ENCODE measurements at places on chromosomes 5 and 9.

GRCh38 chr9:29126783-29127182 lies 1553.5 kb upstream of the C9orf72 start:
- DNase-seq, result no peak

- no peak for DNase-seq
These were observed 503.3 kb downstream of the PRR16 start for GRCh38 chr5:120967366-120967765.

DNA sequence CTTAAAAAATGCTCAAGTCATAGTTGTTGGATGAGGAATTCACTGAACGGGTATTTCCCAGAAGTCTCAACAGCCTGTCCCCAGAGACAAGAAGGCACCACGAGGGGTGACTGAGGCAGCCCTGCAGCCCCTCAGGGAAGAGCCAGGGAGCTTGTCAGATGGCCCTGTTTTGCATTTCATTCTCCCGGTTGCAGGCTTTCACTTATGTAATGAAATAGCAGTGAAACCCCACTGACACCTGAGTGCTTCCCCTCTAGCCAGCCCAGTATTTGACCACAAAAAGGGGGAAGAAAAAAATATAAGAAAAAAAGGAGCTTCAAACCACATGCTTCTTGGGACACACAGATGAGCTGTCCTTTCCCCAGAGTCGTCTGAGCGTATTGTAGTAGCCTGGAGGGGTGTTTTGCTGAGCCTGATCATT lies 75.3 kb upstream of the IL12B start:
- DNase-seq, result no peak

GRCh38 chr9:71352837-71353236 lies 231.4 kb upstream of the TRPM3 start:
- DNase-seq, result no peak

GRCh38 chr9:79184831-79185230 lies 386.9 kb upstream of the TLE4 start:
- DNase-seq, result peak; percentile 86

- DNase-seq, result no peak
These were observed 18.7 kb downstream of the NOTCH1 start for GRCh38 chr9:136527131-136527530.

- DNase-seq, result peak; percentile 35
These were observed 27.3 kb downstream of the SLC31A2 start for GRCh38 chr9:113178087-113178486.

DNA sequence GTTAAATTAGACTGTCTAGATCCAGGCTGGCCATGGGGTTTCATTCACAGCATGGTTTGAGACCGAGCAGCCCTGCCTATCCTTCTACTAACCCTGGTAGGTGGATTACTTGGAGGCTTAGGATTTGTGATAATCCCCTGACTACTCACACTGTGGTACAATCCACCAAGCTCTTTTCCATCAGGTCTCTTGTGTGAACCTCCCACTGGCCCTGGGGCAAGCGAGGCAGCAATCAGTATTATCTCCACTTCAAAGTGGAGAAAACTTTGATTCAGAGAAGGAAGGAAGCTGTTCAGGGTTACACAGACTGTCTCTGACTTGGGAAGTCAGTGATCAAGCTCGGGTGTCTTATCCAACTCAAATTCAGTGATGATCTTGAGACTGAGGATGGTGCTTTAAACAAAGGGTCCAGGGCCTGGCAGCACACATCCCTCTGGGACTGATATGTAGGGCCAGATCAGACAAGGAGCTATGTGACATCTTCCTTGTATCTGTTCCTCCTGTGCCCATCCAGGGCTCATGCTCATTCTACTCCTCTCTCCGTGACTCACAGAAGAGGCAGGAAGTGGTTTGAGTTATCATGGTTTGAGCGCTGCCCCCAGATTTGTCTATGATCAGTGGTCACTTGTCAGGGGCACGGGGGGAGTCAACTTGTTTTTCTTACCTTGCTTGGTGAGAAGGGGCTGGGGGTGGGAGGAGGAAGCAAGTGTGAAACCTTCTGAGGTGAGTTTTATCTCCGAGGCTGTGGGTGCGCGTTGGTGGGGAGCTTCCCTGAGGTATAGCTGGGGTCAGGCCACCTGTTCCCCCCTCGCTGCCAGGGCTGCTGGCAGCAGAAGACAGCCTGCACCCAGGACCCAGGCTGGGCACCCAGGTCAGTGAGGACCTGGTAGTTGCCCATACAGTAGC lies 48.6 kb downstream of the RGS3 start:
- peak; percentile 37 for DNase-seq

- DNase-seq, result no peak
These were observed 99.4 kb downstream of the VCAN start for GRCh38 chr5:83570916-83571315.

- DNase-seq, result no peak
These were observed 7.7 kb upstream of the EGFL7 start for GRCh38 chr9:136654820-136655535.

GRCh38 chr5:69152731-69153130 lies 14.2 kb upstream of the CCNB1 start:
- DNase-seq, result no peak

- DNase-seq, result no peak
These were observed 9.4 kb upstream of the CNOT6 start for GRCh38 chr5:180484813-180485212.

DNA sequence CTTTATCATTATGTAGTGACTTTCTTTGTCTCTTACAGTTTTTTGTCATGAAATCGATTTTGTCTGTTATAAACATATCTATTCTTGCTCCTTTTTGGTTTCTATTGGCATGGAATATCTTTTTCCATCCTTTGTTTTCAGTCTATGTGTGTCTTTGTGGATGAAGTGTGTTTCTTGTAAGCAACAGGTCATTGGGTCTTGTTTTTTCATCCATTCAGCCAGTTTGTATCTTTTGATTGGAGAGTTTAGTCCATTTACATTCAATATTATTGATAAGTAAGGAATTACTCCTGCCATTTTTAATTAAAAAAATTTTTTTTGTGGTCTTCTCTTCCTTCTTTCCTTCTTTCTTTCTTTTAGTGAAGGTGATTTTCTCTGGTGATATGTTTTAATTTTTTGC lies 194.1 kb downstream of the GDNF start:
- no peak for DNase-seq

- no peak for DNase-seq
These were observed 62.5 kb upstream of the GHR start for GRCh38 chr5:42360616-42361314.

- DNase-seq, result peak; percentile 71
These were observed 388.7 kb downstream of the EFNA5 start for GRCh38 chr5:107282061-107282460.

DNA sequence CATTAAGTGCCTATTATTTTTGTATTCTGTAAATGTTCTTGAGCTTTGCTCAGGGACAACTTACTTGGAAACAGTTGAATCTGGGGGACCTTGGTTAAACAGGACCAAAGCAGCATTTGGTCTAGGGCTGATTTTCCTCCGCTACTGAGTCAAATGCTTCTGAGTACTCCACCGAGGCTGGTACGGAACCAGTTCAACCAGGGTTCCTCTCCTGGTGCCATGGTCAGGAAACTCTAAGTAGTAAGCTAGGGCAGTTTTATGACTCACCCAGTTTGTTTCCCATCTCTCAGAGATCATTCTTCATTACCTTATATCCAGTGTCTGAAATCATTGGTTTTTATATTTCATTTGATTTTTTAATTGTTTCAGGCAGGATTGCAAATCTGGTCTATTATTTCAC lies 111.9 kb upstream of the TNFAIP8 start:
- DNase-seq, result no peak

- DNase-seq, result no peak
These were observed 48.7 kb downstream of the TEK start for GRCh38 chr9:27157736-27158135.

GRCh38 chr9:112239284-112239683 lies 64.2 kb upstream of the SUSD1 start:
- DNase-seq, result no peak

GRCh38 chr9:71936066-71936465 lies 24.6 kb downstream of the C9orf85 start:
- DNase-seq, result no peak

- no peak for DNase-seq
These were observed 165.5 kb downstream of the TLR4 start for GRCh38 chr9:117869712-117870111.

- DNase-seq, result no peak
These were observed 242.1 kb downstream of the PAPPA start for GRCh38 chr9:116395699-116396037.

DNA sequence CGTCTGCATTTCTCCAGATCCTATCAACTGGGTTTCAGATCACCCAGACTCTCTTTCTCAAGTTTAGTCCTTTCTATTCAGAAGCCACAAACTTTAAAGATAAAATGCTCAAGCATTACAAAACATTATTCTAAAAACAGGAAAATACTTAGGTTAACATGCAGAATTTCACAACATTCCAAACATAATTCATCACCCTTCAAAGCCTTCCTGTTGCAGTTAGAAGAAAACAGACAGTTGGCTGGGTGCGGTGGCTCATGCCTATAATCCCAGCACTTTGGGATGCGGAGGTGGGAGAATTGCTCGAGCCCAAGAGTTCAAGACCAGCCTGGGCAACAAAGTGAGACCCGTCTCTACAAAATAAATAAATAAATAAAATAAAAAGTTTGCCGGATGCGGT lies 7.7 kb upstream of the OCLN start:
- peak; percentile 38 for DNase-seq

DNA sequence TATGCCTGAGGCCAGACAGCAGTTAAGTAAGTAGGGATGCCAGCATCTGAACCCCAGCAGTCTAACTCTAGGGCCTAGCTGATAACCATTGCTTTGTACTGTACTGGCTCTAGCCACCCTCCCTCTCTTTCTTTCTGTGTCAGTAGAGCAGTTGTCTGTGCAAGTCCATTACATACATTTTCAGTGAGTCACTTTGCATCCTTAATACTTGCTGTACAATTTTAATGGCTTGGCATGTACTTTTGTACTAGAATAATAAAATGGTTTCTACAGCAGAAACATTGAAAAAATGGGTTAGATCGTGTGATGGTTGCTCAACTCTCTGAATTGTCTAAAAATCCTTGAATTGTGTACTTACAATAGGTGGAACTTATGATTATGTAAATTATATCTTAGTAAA lies 1.5 kb upstream of the TTC39B start:
- DNase-seq, result peak; percentile 85

GRCh38 chr5:52837591-52838001 lies 49.9 kb downstream of the ITGA1 start:
- DNase-seq, result no peak

DNA sequence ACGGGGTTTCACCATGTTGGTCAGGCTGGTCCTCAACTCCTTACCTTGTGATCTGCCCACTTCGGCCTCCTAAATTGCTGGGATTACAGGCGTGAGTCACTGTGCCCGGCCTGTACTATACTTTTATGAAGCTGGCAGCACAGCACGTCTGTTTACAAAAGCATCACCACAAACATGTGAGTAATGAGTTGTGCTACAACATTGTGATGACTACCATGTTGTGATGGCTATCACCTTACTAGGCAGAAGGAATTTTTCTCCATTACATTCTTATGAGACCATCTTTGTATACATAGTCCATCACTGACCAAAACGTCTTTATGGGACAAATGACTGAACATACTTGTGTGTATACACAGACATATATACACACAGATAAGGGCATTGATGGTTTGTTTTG lies 1019.0 kb downstream of the CDH18 start:
- DNase-seq, result no peak

DNA sequence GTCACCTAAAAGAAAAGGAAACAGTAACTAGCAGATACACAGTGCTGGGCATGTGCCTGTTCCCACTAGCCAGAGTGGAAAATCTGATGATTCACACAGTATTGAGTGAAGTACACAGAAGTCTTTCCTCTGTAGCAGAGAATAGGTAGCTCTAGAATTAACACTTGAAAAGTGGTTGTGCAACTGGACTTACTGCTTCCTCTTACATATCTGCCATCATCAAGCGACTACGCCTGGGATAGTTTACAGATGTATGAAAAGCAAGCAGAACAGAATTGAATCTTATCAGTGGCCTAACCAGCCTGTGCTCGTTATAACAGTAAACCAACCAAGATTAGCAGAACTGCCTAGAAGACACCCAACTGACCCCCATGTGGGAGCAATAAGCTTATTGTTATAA lies 130.6 kb downstream of the DTWD2 start:
- DNase-seq, result peak; percentile 4

DNA sequence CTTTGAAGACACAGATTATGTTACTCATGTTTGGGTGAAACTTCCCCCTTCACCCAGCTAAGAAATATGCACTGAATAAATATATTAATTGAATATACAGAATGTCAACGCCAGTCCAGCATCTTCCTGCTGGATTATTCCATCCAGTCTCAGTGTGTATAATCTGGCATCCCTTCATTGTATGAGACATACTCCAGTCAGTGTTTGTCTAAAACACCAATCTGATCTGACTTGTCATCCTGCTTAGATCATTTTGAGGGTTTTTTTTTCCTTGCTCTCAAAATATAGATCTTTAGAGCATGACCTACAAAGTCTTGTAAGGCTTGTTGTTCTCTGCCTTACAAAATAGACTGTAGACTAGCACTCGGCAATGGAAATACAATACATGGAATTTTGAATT lies 195.1 kb downstream of the SMARCA2 start:
- DNase-seq, result peak; percentile 17

DNA sequence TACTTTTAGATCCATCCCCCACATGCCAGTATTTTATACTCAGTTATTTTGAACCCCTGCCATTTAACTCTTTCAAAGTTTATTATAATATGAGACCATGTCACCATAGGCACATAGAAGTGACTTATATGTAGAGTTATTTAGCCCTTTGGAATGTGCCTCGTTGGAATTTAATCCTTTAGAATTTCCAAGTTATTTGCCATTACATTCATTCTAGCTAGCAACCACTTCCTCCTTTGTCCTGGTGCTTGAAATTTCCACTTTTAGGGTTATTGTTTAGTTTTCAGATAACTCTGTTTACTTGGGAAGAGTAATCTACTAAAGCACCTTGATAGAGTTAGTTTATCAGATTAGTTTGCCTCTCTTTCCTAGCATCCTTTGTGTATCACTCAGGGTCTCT lies 82.8 kb upstream of the TLE1 start:
- DNase-seq, result peak; percentile 76

GRCh38 chr5:173341961-173342430 lies 13.8 kb upstream of the STC2 start:
- no peak for DNase-seq

DNA sequence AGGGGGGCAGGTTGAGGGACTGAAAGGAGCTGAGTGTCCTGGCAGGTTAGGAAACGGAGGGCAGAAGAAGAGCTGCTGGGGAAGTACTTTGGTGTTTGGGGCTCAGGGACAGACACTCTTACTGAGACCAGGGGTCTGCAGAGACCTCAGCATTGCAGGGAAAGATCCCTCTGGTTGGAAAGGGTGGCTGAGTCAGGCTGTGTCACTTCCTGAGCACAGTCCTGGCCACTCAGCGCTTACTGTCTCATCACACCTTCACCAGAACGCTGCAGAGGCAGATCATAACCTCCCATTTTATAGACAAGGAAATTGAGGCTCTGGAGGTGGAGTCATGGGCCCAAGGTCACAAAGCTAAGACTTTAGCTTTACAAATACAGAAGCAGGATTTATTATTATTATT lies 54.3 kb downstream of the LMX1B start:
- DNase-seq, result no peak
